Naive thymus-derived CD4-positive, alpha-beta T cell (primary cell): ENCODE measurements at places on chromosomes 3 and 15.

DNA sequence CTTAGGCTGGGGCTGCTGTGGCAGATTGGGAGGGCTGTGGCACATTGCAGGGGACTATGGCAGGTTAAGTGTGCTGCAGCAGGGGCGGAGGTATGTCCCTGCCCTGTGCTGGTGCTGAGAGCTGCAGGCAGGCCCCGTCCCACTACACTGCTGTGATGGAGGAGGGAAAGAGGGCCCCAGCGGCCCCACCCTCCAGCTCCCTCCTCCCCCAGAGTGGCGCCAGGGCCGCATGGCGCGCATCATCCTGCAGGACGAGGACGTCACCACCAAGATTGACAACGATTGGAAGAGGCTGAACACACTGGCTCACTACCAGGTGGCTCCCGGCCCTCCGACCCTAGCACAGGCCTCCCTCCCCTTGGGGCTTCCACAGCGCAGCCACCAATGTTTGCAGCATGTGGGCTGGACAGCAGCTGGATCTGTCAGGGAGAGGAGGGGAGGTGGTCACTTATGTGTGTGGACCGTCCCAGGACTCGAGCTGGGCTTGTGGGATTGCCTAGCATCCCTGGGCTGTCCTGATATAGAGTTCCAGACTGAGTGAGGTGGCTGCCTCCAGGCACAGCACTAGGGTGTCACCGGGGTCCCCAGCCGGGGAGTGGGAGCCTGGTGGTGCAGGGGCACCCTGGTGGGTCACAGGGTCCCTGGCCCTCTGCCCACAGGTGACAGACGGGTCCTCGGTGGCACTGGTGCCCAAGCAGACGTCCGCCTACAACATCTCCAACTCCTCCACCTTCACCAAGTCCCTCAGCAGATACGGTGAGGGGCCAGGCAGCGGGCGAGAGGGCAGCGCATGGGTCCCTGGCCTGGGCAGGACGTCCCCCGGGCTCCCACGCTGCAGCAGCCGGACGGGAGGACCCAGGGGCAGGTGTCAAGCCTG lies 46.1 kb downstream of the PLXNA1 start:
- DNase-seq, result no peak

DNA sequence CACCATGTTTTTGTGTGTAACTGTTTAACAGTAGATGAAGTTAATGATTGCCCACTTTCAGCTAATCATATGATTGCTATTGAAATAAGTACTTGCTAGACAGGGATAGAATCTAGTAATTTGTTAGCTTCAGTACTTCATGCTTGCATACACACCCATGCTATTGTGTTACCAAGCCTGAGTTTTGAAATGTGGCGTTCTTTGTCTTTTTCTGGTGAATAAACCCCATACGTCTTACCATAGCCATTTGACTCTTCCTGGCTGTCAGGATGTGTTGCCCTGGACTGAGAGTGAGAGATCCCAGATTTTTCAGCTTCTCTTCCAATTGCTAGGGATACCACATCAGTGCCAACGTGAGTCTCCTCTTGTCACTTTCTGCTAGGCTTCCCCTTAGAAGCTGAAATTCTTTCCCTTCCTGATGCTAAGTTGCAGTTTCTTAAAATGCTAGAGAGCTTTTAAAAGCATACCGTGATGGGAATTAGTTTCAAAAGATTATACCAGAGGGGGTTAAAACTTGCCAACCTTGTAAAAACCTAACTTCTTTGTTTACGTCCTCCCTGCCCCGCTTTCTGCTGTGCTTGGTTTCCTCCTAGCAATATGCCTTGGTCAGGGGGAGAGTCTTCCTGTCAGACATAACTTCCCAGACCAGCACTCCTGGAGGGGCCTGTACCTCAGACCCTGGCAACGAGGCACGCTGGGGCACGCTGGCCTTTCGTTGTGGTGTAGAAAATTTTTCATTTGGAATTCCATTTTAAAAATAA lies 62.9 kb upstream of the ULK4 start:
- no peak for DNase-seq

DNA sequence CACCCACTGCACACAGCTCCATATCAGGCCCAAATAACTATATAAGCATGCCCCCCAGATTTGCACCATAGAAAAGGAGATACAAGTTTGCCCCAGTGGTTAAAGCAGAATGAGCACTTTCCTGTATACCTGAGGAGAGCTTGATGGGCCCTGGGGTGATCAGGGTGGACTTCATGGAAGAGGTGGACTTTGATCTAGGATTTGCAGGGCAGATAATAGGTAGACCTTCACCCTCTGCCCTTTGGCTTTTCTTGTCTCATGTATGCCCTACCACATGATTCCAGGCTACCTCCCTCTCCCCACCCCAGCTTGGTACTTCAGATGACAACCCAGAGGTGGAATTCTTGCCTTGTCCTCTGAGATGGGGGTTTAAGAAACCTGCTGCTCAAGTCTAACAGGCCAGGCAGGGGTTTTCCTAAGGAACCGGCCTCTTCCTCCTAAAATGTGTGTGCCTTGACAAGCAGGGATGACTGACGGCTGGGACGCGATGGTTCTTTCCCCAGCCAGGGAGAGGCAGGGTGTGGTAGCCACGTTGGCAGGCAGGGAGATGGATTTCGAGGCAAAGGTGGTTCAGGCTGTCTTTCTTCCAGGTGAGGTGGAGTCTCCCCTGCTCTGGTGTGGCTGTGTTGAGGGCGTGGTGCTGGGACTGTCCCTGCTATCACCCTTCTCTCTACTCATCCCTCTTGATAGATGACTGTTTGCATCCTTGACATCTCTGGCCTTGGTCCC lies 6.6 kb upstream of the RHCG start:
- DNase-seq, result no peak

DNA sequence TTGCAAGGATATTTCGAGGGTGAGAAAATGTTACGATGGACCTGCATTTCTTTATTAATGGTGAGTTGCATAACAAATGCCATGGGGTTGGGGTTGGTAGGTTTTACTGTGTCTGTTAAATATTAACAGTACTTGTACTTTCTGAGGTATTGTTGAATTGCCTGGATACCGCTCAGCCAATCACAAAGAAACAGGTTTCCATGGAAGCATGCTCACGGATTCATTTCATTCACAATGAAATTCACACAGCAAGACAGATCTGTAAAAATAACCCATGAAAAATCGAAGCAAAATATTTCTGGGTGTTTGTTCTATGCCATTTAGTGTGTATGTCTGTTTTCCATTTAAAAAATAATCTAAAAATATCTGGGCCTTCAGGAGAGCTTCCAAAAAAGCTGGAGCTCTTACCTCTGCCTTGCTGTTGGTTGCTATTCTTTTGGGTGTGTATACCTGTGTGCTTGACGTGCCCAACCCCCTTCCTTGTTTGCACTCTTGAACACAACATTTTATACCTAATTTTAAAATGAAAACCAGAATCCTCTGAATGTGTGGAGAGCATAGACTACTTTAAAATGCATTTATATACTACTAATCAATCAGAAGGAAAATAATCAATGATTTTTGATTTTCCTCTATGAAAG lies 479.8 kb upstream of the TBL1XR1 start:
- DNase-seq, result no peak

DNA sequence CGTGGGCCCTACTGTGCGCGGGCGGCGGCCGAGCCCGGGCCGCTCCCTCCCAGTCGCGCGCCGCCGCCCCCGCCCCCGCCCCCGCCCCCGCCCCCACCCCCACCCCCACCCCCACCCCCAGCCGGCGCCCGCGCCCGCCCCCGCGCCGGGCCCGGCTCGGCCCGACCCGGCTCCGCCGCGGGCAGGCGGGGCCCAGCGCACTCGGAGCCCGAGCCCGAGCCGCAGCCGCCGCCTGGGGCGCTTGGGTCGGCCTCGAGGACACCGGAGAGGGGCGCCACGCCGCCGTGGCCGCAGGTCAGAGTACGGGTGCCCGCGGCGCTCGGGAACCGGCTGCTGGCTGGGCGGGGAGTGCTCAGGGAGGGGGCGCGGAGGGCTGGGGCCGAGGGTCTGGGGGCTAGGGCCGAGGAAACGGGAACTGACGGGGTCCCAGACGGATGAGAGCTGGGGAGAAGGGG lies 1.1 kb upstream of the PPARG start:
- DNase-seq, result no peak

DNA sequence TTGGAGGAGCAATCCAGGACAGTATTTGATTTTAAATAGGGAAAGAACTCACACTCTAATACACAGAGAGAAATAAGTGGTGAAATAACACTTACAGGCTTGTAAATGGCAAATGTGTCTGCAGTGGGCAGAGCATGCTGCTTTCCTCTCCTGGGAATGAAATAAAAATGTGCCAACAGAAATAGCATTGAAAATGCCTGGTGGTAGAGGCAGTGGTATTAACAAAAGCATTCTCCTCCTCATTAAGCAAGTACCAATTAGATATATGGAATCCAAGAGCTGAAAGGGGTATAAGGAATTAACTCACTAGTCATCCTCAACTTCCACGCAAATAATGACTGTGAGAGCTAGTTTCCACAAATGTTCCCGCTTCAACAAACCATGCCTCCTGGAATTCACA lies 364.1 kb upstream of the KCNMB2 start:
- DNase-seq, result no peak

- no peak for DNase-seq
Observed at GRCh38 chr15:69784798-69785566, 312.7 kb downstream of the TLE3 start.

DNA sequence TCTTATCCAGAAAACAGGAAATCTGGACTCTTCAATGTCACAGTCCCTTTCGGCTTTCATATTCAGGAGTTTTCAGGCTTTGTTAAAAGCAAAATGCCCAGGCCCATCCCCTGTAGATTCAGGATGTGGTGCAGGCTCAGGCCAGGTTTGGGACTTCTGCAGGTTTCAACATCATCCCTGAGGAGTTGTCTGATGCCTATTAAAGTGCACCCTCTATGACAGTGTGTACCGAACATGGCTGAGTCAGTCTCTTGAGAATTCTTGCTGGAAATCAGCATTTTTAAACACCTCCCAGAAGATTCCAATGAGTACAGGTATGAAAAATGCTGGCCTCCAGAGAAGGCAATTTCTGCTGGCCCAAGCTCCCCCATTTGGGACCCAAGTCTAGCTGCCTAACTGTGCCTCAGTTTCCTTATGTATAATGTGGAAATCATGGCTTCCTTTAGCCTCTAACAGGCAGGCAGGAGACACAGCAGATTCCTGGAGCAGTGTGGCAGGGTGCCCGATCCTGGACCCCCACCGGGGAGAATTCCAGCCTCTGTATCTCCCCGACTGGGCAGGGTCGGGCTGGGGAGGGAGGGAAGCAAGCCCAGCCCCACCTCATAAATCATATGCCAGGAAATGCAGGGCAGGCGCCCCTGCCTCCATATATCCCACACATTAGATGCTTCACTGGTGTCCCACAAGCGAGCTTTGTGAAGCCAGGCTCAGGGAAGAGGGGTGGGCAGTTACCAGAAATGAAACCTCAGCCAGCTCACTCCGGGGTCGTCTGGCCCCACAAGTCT lies 44.4 kb upstream of the SLC6A11 start:
- no peak for DNase-seq

- no peak for DNase-seq
Observed at GRCh38 chr3:25038922-25039321, 389.1 kb upstream of the RARB start.

DNA sequence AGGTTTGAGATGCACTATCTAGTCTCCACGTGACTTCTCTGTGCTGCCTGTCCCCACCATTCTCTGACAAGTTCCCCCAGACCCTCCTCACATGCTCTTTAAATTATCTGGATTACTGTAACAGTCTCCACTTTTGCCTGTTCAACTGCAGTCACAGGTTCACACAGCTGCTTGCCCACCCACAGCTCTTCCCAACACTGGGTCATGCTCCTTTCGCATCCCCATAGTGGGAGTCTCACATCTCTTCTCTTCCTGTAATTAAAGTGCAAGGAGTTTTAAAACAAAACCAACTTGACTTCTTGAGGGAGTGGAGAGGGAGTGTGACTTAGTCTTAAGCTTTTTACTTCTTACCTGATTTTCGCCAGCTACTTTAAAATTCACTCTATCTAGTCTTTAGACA lies 178.8 kb downstream of the PLCL2 start:
- DNase-seq, result no peak

DNA sequence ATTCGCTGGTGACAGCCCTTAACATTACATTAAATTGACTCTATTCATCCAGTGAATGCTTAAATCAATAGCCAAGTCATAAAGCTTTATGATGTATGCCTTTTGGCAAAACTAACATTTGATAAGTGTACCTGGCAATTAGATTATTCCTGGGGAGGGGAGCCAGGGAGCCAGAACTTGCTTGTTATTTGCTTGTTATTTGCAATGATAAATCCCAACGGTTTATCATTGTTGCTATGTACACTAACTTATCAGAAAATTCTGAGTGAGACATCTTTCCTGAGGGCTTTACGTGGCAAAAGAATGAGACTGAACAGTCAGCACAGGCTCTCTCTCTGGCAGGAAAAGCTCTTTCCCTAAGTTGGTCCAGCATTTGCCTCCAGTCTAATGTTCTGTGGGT lies 35.8 kb upstream of the FBN1 start:
- DNase-seq, result no peak

DNA sequence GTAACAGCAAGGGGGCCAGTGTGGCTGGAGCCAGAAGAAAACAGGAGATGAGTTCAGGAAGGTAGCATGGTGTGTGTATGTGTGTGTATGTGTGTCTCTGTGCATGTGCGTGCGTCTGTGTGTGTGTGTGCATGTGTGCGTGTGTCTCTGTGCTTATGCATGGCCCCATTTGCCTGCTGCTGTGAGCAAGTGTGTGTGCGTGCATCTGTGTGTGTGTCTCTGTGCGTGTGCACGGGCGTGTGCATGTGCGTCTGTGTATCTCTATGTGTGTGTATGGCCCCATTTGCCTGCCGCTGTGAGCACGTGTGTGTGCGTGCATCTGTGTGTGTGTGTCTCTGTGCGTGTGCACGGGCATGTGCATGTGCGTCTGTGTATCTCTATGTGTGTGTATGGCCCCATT lies 7.1 kb upstream of the EEFSEC start:
- DNase-seq, result no peak

DNA sequence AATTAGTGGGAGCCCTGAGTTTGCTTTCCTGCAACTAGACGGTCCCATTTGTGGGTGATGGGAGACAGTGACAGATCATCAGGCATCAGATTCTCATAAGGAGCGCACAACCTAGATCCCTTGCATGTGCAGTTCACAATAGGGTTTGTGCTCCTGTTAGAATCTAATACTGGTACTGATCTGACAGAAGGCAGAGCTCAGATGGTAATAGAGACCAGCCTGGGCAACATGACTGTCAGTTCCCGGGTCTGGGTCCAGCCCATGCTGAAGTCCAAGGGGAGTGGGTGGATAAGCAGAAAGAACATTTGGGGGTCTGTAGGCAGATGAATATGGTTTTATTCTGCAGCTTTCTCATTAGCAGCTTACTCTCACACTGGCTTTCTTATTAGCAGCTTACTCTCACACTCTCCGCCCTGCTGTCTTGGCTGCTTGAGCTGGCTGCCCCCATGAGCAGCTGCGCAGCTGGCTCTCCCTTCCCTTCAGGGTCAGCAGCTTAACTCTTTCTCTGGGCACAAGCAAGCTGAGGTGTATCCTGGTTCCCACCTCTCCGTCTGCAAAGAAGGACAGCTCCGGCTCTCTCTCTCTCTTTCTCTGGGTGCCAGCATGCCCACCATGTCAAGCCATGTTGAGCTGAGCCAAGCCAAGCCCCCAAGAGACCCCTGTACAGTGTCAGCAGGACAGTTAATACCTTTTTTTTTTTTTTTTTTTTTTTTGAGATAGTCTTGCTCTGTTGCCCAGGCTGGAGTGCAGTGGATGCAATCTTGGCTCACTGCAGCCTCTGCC lies 46.5 kb downstream of the KLHDC8B start:
- no peak for DNase-seq

GRCh38 chr3:151750181-151750580 lies 16.5 kb downstream of the AADACL2 start:
- DNase-seq, result no peak
